GM18507 (cell line): ENCODE measurements at places on chromosomes 12 and 14.

DNA sequence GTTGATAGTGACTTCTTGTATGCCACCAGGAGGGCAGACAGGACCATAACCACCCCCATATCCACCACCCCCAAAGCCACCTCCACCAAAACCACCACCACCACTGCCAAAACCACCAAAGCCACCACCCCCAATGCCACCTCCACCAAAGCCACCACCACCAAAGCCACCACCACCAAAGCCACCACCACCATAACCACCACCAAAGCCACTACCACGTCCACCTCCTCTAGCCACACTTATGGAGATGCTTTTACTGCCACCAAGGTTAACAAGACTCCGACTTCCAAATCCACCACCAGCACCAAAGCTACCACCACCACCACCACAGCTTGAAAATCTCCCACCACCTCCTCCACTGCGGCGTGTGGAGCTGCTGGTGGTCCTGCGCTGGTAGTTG is 332 bp downstream of the KRT1 start:
- no peak for DNase-seq

- no peak for DNase-seq
These were observed 10.9 kb downstream of the NOC4L start for GRCh38 chr12:132154941-132155770.

GRCh38 chr12:70271025-70271424 is 27.8 kb downstream of the CNOT2 start:
- DNase-seq, result no peak

DNA sequence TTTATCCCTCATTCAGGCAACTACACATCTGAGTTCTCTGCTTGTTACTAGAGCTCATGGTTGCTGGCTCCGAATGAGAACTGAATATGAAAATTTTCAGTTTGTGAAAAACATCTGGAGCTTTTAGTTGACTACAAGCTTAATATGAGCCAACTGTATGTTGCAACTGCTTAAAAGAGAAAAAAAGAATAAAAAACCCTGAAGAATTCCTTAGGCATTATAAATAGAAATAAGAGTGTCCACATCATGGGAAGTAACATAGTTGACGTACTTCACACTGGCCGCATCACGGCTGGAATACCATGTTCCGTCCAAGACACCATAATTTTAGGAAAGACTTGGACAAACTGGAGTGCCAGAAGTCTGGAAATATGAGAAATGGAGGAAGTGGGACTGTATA is 57.9 kb downstream of the PDE3A start:
- DNase-seq, result no peak

GRCh38 chr12:58176296-58176869 is 235.0 kb downstream of the ATP23 start:
- no peak for DNase-seq

DNA sequence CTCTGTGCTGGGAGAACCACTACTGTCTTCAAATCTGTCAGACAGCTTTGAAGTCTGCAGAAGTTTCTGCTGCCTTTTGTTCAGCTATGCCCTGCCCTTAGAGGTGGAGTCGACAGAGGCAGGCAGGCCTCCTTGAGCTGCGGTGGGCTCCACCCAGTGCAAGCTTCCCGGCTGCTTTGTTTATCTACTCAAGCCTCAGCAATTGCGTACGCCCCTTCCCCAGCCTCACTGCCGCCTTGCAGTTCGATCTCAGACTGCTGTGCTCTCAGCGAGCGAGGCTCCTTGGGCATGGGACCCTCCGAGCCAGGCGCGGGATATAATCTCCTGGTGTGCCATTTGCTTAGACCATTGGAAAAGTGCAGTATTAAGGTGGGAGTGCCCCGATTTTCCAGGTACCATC is 25.1 kb upstream of the KLRB1 start:
- DNase-seq, result no peak

DNA sequence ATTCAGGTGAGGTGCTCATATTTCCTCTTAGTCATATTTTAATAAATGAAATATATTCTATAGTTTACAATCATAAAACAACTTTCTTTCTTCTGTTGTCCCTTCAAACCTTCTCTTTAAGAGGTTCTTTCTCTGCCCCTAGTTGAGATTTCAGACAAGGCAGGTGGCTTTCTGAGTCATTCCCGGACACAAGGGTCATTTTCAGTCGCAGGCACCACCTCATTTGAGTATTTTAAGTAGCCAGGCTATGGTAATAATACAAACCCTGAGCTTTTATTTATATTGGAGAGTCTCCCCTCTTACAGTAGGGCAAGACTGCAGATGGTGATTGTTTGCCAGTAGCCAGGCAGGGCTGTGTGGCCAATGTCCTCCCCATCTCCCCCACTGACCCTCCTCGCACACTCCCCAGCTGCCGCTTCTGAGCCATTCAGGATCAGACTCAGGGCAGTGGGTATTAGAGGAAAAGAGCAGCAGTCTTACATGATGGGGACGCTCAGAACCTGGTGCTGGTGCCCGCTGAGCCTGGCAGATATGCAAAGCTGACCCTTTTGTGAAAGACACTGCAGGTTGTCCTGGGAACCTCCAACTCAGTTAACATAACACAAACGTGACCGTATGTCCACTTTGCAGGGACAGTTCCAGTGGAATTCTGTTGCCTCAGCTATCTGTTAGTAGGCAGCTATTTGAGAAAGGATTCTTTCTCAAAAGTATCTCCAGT is 101.1 kb upstream of the BCL2L14 start:
- peak; percentile 38 for DNase-seq

GRCh38 chr14:105267820-105268548 is 19.7 kb downstream of the BTBD6 start:
- no peak for DNase-seq

GRCh38 chr12:109540526-109541412 is 32.5 kb downstream of the MMAB start:
- no peak for DNase-seq

GRCh38 chr12:113655919-113656318 is 184.2 kb upstream of the LHX5 start:
- no peak for DNase-seq

DNA sequence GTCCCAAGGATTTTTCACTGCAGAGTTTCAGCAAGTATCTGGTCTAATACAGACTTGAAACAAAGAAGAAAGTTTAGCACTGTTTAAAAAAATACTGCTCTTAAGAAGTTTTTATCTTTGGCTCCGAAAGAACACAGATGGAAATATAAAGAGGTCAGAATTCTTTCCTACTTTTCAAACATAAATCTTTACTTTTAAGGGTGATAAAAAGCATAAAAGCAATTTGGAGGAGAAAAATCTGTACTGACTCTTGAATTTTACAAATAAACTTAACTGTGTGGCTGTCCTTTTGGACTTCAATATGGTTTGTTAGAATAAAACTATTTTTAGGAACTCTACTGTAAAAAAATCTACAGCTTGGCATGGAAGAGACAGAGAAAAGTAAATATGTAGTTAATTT is 27.6 kb upstream of the ISM2 start:
- no peak for DNase-seq

DNA sequence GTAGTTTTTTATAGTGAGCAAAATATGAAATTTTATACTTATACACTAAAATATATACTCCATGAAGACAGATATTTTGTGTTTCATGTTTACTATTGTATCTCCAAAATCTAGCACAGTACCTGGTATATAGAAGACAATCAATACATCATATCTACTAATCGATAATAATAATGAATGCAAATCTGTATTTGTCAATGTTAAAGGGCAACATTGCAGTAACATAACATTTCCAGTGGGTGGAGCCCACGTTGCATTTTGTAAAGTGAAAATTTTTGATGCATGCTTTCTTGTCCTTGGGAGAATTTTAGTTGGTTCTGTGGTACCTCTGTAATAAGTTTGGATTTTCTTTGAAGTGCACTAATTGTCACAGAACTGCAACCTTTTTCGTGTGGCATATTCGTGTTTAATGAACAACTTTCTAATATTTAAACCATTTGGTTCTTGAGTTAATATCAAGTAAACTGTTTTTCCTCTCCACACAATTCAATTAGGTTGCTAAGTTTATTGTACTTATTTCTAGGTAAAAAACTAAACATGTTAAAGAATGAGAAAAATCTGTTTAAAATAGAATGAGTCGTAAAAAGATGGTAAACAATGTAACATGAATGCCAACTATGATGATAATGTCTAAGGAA is 47.4 kb downstream of the AVPR1A start:
- DNase-seq, result peak; percentile 9

- no peak for DNase-seq
These were observed 30.9 kb downstream of the CCDC60 start for GRCh38 chr12:119365451-119365850.

DNA sequence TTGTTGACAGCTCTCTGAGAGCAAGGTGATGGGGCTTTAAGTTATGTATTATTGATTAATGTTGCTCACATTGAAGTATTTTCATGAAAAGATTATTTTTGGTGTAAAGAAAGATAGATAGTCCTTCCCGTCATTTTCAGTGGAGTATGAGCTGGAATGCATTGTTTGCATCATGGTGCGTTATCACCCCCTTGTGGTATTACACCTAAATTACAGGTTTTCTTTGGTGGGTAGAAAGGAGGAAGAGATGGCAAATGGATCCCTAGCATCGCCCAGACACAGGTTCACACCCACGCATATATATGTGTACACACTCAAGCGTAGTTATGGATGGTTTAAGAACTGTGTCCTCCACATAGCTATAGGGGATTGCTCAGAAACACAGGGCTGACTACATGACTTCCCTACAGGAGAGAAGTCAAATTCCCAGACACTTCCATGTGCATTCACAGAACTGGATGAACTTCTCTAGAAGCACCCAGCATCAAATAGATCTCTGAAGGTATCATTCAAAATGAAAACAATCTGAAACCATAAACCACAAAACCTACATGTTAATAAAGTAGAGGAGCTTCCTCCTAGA is 14.4 kb upstream of the SERPINA10 start:
- DNase-seq, result no peak

DNA sequence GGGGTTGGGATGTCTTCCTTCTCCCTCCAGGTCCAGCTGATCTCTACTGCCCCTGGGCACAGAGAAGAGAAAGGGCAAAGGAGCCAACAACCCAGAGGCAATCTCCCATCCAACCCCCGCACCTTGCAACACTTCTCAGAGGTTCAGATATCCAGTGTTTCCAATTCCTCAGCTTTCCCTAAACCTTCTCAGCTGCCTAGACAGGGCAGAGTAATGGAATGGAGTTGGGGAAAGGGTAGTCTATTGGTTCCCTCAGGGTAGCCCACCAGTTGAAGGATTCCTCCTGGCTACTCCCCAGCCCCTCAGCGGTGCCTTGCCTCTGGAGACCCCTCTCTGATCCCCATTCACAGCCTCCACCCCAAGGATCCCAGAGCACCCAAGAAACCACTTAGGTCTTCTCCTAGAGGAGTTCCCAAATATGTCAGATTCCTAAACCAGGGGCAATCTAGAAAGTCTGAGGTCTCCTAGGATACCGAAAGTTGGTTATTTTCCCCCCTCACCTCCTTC is 537 bp downstream of the NFE2 start:
- DNase-seq, result no peak

DNA sequence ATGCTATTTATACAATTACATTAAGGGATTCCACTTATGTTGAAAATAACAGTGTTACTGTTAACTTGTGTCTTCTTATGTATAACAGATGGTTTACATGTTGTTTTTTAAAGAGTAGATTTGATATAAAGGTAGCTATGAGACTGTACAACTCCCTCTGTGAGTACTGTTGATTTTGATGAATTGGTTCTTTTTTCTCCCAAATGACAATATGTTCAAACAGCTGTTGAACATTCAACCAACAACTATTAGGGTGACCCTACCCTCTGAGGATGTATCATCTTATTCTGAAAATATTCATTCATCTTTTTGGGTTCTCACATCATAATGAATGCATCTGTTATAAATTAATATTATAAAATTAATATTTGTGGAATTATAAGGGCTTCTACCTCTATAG is 456.9 kb upstream of the MGAT4C start:
- DNase-seq, result no peak

GRCh38 chr12:25894759-25895158 is 63.7 kb upstream of the RASSF8 start:
- no peak for DNase-seq

DNA sequence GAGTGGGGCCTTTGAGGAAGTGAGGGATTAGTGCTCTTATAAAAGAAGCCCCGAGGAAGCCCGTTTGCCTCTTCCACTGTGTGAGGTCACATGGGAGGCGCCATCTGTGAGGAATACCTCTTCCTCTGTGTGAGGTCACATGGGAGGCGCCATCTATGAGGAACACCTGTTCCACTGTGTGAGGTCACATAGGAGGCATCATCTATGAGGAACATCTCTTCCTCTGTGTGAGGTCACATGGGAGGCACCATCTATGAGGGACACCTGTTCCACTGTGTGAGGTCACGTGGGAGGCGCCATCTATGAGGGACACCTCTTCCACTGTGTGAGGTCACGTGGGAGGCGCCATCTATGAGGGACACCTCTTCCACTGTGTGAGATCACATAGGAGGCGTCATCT is 69.7 kb downstream of the SLC24A4 start:
- no peak for DNase-seq

- no peak for DNase-seq
These were observed 51.6 kb downstream of the EFCAB11 start for GRCh38 chr14:89902881-89903280.

DNA sequence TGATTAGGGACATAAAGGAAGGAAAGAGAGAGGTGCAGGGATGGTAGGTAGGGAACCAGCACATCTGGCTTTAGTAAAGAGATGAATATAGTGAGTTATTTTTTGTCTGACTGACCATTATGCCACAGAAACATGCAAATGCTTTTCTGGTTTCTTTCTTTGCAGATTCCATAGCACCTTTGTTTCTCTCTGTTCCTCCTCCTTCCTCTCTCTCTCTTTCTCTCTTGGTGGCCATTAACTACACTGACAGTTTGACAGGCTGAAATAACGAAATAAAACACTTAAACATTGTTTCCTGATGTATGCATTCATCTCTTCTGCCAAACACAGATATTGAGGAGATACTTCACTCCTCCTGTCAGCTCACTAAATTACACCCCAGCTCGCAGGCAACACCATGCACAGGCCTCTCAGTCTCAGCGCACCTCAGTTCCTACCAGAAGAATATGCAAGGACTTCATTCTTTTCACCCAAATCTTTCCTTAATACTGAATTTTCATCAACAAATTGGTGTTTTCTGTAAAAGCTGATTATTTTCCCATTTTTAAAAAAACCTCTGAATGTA is 406.9 kb upstream of the SOX5 start:
- no peak for DNase-seq

- no peak for DNase-seq
These were observed 271.6 kb downstream of the CACNA1C start for GRCh38 chr12:2324387-2324786.

DNA sequence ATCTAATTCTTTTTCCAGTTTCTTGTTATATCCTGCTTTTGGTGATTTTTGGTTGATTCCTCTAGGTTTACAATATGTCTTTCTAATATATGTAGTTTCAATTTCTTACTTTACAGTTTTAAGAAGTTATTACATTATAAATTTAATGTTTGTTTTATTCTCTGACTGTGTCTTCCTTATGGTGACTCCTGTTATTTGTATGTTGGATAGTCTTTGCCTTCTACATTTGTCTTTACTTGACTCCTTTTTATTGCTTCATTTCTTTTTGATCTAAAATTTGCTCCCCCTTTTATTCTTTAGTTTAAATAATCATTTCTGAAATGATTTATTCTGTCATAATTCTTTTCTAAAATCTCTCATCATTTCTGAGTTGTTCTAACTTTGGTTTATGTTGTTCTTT is 125.8 kb downstream of the CCDC91 start:
- no peak for DNase-seq

GRCh38 chr14:59103396-59103795 is 85.1 kb upstream of the DAAM1 start:
- DNase-seq, result no peak

- DNase-seq, result no peak
These were observed 9.3 kb upstream of the SERPINA5 start for GRCh38 chr14:94571950-94572349.
